ENCODE measurements at places on chromosomes 6 and 20. TPM values are rescaled to one million over a fixed set of nuclear protein-coding genes. Genes with fewer than 3 reads are reported as not detected.

The TCP11 gene
- 2.2 TPM for total RNA-seq

- no peak for DNase-seq
Measured at GRCh38 chr6:56736804-56737203, 94.1 kb upstream of the DST start.

GRCh38 chr20:1562622-1563021 lies 5.1 kb upstream of the SIRPD start:
- no peak for DNase-seq

GRCh38 chr6:130233330-130233729 lies 10.6 kb upstream of the SAMD3 start:
- DNase-seq, result no peak

The CALHM6 gene
- 77.8 TPM for total RNA-seq

DNA sequence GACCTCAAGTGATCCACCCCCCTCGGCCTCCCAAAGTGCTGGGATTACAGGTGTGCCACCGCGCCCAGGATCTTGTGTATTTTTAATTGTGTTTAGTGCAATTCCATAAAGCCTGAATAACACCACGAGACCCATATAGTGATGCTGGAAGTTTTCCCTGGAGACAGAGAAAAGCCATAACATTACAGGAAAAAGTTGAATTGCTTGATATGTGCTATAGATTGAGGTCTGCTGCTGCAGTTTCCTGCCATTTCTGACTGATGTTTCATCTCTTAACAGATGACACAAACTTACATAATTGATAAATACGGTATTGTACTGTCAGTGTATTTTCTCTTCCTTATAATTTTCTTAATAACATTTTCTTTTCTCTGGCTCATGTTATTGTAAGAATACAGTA lies 7.3 kb upstream of the UBD start:
- no peak for DNase-seq

DNA sequence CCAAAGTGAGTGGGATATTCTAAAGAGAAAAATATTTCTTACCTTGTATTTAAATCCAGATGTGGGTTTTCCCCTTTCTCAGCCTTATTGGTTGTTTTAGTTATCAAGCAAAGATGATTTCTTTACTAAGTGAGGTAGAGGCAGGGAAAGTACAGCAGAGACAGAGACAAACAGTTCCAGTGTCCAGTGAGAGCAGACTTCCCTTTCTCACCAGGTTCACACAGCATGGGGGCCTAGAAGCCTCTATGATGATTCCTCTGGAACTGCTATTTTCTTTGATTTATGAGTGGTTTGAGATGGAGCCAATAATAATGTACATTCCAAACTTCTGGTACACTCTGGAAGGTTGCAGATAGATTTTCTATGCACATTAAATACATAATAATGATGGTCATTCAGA lies 234.0 kb upstream of the MARCKS start:
- DNase-seq, result no peak

GRCh38 chr6:129451187-129451586 lies 258.8 kb downstream of the ARHGAP18 start:
- DNase-seq, result no peak

DNA sequence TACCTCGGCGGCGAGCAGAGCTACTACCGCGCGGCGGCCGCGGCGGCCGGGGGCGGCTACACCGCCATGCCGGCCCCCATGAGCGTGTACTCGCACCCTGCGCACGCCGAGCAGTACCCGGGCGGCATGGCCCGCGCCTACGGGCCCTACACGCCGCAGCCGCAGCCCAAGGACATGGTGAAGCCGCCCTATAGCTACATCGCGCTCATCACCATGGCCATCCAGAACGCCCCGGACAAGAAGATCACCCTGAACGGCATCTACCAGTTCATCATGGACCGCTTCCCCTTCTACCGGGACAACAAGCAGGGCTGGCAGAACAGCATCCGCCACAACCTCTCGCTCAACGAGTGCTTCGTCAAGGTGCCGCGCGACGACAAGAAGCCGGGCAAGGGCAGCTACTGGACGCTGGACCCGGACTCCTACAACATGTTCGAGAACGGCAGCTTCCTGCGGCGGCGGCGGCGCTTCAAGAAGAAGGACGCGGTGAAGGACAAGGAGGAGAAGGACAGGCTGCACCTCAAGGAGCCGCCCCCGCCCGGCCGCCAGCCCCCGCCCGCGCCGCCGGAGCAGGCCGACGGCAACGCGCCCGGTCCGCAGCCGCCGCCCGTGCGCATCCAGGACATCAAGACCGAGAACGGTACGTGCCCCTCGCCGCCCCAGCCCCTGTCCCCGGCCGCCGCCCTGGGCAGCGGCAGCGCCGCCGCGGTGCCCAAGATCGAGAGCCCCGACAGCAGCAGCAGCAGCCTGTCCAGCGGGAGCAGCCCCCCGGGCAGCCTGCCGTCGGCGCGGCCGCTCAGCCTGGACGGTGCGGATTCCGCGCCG lies 994 bp downstream of the FOXC1 start:
- peak; percentile 50 for DNase-seq

The BIRC7 gene
- not detected for total RNA-seq

The PAX1 gene
- total RNA-seq, result under 0.01 TPM

DNA sequence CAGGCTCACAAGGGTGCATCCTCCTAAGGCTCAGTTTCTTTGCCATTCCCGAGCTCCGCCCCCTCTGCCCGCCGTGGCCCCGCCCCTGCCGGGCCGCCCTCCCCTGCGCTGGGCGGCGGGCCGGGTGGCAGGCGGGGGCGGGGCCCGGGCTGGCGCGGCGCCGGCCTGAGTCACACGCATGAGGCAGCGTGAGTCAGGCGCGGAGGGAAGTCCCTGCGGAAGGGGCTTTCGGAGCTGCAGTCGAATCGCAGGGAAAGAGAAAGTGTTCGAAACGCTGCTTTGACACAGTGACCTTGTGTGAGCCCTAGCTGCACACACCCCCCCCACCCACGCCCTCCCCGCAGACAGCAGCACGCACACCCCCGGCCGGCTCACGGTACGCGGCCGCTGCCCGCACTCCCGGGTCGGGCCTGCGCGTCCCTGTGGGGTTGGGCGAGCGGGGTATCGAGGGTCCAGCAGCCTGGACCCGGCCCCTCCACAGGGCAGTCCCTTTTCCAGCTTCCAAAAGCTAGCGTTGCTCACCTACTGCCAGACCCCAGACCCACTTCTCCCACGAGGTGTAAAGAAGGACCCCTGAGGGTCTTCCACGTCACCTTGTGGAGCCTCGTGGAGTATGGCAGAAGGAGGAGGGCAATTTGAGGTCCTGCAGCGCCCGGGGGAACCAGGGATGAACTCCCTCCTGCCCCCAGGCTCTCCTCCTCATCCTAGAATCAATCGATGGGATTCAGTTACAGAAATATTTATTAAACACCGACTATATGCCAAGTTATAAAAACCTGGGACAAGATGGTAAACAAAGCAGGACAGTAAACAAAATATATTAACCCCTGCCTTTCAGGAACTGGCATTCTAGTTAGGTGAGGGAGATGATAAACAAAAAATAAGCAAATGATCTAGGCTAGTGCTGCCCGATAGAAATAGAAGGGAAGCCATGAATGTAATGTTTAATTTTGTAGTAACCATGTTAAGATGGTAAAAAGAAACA lies 12.4 kb upstream of the HMGA1 start:
- DNase-seq, result peak; percentile 86

The SLC26A8 gene
- total RNA-seq, result 0.27 TPM

The PRDM13 gene
- total RNA-seq, result not detected

GRCh38 chr20:63932606-63933160 lies 23.5 kb downstream of the UCKL1 start:
- DNase-seq, result no peak

Data from hematopoietic multipotent progenitor cell (in vitro differentiated cells).